ENCODE measurements at places on chromosomes 7 and 10.

- no peak for DNase-seq
These were observed 574.9 kb downstream of the CCSER2 start for GRCh38 chr10:84903320-84903719.

- no peak for DNase-seq
These were observed 114.4 kb upstream of the CDK1 start for GRCh38 chr10:60663850-60664249.

- no peak for DNase-seq
These were observed 13.1 kb downstream of the WNT16 start for GRCh38 chr7:121341933-121342332.

DNA sequence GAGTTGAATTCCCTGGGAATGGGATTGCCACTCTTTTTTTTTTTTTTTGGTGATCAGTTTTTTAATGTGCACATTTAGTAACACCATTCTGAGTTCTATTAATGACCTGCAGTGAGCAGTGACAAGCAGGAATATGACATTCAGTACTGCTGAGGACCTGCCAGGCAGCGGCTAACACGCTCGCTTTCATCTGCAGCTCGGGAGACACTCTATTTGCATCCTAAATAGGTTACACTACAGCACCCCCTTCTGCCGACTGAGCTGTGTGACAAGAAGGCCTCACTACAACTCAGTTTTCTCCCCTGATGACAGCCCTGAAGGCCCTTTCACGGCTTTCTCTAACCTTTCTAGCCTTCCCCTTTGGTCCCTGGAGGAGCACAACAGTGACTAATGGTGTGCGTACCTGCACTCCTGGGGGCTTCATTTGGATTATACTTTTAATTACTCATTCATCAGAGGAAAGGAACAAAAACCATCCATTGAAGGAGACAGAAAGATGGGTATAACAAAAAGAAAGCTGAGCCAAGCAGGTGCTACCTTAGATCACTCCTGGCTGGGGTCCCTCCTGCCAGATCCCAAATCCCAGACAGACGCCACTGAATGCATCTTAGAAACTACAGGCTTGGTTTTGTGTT lies 872.4 kb downstream of the LRMDA start:
- DNase-seq, result peak; percentile 9

DNA sequence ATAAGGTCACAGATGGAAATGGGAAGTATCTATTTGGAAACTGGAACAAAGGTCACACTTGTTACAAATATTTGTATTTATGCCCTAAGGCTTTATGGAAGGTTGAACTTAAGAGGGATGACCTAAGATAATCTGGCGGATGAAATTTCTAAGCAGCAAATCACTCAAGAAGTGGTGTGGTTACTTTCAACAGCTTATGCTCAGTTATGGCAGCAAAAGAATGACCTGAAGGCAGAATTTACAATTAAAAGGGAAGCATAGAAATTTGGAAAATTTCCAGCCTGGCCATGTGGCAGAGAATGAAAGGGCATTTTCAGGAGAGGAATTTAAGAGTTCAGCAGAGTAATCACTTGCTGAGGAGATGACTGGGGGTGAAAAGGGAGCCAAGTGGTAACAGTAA lies 95.8 kb upstream of the TNS3 start:
- DNase-seq, result no peak

- DNase-seq, result no peak
These were observed at the start of gene KNDC1 for GRCh38 chr10:133159950-133160825. KNDC1 (plus strand) TSS chr10:133160219; CDS start chr10:133160468, 249 bp downstream.

- DNase-seq, result no peak
These were observed 141.3 kb upstream of the VKORC1L1 start for GRCh38 chr7:65731562-65732035.

- DNase-seq, result no peak
These were observed 186.8 kb downstream of the PHTF2 start for GRCh38 chr7:77985232-77985973.

DNA sequence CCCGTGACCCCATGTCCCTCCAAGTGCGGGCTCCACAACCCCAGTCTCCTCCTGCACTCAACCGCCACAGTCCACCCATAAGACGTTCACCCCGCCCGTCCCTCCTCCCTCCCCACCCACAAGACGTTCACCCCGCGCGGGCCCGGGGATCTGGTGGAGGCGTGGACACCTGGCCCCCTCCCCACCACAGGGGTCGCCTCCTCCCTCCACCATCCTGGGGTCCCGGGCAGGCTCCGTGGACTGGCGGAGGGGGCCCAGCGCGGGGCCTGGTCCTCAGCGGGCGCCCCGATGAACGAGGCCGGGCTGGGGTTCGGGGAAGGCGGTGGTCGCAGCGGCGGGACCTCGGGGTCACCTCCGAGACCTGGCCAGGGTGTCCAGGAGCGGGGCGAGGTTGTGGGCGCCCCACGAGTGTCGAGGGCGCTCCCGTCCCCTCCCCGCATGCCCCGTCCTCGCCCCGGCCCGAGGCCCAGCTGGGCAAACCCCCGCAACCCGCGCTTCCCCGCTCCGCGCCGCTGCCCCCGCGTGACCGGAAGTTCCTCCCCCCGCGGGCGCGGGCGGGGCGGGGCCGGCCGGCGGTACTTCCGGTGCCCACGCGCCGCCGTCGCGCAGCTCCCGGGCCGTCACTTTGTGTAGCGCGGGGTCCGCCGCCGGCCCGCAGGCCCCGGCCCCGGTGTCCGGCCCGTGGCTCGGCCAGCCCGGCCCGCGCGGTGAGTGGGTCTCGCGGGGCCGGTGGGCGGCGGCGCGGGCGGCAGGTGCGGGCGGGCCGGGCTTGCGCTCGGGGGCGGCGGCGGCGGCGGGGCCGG lies at the start of gene ZNF316:
Gene ZNF316, plus strand, starts transcription at position 578 of the 803 bp plus-strand sequence. CDS start 5,092 bp downstream, outside the sequence.
- peak; percentile 64 for DNase-seq

Data from NAMALWA (cell line).